ENCODE measurements at places on chromosomes 11 and 22.

DNA sequence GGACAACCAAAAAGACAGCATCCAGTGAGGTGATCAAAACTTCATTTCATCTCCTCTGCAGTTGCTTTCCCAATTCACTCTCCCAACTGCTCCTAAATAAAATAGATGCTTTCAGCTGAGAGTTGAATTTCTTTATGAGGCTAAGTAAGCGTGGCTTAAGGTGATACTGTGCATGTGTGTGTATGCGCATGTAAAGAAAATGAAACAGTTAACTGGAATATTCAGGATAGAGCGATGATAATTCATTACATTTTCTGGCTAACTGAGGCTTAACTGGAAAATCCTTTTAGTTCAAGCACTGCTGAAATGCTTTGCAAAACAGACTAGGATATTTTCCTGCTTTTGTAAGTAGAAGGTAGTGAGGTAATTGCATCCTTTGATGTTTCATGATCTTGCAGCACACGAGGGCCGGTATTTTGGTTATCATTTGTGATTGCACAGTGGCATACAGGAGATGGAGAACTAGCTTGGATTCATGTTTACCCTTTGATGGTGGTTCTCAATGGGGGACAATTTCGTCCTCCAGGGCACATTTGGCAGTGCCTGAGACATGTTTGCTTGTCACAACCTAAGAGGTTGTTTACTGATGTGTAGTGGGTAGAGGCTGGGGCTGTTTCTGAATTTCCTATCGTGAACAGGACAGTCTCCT, 71.2 kb downstream of the ZBTB16 start:
- DNase-seq = no peak

DNA sequence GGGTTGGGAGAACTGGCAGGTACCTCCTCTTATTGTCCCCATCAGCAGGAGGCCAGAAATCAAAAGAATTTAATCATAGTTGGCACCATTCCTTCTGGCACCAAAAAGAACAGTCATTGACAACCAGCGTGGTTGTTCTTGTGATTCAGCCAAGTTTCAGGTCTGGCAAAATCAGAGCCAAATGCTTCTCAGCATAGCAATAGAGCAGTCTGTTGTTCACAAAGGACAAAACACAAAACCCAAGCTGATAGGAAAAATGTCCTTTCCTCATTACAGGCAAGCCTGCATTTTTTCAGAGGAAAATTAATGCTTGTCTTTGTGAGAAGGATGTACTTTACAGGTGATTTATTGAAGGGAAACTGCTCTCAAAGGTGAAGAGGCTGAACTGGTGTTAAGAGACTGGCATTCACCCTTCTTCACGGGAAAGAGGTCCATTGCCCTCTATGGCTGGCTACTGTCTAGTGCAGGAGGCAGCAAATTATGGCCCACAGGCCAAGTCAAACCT, 241.8 kb upstream of the ARHGAP42 start:
- DNase-seq = no peak

DNA sequence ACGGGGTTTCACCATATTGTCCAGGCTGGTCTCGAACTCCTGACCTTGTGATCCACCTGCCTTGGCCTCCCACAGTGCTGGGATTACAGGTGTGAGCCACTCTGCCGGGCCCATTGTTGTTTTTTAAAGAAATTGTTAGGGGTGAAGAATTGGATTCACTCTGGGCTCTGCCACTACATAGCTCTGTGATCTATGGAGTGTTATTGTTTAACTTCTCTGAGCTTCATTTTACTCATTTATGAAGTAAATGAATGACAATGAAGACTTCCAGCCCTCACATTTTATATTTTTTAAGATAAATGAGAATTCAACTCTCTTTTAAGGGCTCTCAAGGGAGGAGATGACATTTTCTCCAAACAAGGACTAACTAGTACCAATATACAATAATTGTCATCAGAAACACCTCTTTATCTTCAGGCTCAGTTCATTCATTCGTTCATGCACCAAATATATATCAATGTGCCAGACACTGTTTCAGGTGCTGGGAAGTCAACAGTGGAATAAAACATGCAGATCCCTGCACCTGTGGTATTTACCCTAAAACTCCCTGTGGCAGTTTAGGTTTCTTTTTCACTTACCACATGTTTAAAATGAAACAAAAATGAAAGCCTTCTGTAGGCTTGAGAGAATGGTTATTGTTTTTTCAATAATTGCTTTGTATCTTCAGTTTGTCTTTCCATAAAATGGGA, 23.5 kb upstream of the GRAMD1B start:
- no peak for DNase-seq

GRCh38 chr11:47004595-47005033, 68.1 kb downstream of the CSTPP1 start:
- DNase-seq = no peak

GRCh38 chr11:129705341-129705740, 110.3 kb upstream of the TMEM45B start:
- DNase-seq = no peak

GRCh38 chr22:49270595-49271368, 556.9 kb downstream of the BRD1 start:
- DNase-seq = no peak

GRCh38 chr11:97794876-97795275, 1225.9 kb upstream of the CNTN5 start:
- DNase-seq = no peak

GRCh38 chr11:10304495-10305261, at the start of gene ADM:
Gene ADM (plus strand): TSS chr11:10305073. CDS start chr11:10305701, 628 bp downstream.
- DNase-seq = no peak

DNA sequence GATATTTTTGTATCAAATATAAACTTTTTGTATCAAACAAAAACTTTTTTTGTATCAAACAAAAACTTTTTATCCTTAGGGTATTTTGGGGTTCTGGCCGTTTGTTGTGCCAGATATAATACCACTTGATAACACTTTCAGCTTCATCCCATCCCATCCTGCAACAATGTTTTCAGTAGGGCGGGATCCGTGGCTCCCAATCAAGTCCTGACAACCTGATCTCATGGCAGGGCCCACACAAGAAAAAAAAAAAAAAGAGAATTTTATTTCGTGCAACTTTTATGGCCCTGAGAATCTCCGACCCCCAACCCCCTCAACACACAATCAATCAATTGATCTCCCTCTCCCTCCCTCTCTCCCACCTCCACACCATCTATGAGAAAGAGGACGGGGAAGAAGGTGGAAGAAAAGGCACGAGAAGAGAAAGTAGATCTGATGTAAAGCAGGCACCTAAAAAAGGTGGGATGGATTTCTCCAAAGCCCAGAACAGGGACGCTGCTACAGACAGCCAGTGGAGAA, 4749.6 kb upstream of the OR11H1 start:
- no peak for DNase-seq

- no peak for DNase-seq
Observed at GRCh38 chr11:102194257-102194656, 84.0 kb downstream of the YAP1 start.

DNA sequence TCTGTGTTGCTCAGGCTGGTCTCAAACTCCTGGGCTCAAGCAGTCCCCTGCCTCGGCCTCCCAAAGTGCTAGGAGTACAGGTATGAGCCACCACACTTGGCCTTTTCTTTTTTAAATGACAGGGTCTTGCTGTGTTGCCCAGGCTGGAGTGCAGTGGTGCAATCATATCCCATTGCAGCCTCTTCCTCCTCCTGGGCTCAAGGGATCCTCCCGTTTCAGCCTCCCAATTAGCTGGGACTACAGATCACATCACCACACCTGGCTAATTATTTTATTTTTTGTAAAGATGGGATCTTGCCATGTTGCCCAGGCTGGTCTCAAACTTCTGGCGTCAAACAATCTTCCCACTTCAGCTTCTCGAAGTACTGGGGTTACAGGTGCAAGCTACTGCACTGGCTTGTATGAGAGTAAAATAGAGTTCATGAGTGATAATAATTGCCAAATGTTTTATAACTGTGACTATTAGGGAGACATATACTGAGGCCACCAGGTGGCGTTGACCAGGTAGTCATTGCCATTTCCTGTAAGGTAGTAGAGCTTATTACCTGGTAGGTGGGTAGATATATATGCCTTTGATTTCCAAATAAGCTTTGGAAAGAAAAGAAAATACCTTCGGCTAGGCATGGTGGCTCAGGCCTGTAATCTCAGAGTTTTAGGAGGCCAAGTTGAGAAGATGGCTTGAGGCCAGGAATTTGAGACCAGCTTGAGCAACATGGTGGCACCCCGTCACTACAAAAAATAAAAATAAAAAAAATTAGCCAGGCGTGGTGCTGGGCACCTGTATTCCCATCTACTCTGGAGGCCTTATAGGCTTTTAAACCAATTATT, 5.4 kb downstream of the FDX1 start:
- DNase-seq = no peak
